ENCODE measurements at places on chromosomes 1 and 21.

- no peak for DNase-seq
These were observed 1156.5 kb downstream of the NCAM2 start for GRCh38 chr21:22154579-22155274.

- DNase-seq: no peak
These were observed 253.7 kb downstream of the CACNA1E start for GRCh38 chr1:181737056-181737455.

DNA sequence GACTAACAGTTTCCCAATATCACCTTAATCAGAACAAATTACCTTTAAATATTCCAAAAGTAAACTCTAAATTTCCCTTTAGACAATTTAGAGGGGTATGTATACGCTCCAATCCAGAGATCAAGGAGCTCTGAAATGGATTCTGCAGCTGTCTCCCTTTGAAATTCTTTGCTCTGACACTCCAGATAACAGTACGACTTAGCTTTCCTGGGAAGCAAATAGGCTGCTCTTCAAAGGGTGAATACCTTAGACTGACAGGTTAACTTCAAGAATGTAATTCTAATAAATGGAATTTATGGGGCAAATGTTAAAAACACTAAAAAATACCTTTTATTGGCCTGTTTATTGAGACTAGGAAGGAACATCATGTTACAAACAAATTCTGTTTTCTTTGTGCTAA lies 357.2 kb downstream of the USP25 start:
- DNase-seq: no peak

DNA sequence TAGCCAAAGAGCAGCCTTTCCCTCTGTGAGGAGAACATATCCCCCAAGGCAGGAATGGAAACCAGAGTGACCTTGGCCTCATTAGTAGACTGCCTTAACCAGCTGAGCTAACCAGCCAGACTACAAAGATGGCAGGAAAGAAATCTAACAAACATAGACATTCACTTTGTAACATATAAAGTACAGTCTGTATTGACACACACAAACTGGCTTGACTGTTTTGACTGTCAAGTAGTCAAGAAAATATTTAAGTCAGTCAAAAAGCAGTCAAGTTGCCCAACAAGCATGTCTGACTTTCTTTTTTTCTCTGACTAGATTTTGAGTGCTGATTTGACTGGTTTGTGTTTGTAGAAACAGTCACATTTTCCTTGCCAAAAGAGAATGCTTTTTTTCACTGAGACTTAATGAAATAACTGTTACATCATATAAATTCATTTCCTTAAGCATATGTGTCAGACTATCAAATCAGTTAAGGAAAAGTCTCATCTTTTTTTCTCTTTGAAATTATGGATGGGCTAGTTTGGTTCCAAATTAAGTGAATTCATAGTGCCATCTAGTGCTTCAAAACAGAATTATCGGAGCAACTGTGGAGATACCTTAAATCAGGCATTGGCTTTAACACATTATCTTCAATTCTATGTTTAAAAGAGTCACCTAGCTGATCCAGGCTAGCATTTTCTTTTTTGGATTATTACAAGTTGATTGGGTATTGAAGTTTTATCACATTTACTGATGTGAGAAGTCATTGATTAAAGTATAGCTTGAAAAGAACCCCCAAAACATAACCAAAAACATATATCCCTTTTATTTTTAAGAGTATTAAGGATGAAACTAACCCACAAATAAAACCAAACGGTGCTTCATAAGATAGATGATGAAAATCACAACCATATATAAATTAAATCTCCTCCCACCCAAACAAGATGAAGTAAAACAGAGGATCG lies 75.0 kb downstream of the ATP6V1G3 start:
- DNase-seq: no peak

- no peak for DNase-seq
These were observed 23.4 kb downstream of the NFASC start for GRCh38 chr1:204894031-204894430.

Data from activated CD8-positive, alpha-beta memory T cell treated with anti-CD3 and anti-CD28 coated beads for 4 hours (primary cell).